ENCODE measurements at places on chromosomes 12 and 14.
A peak's percentile ranks its signal among the peaks of the same experiment; 100 is the strongest.

- peak; percentile 54 for DNase-seq
Observed at GRCh38 chr12:108884116-108885012, 4.5 kb downstream of the DAO start.

- no peak for DNase-seq
Observed at GRCh38 chr12:92847368-92847767, 81.7 kb downstream of the EEA1 start.

- no peak for DNase-seq
Observed at GRCh38 chr14:89760086-89760485, 194.4 kb downstream of the EFCAB11 start.

DNA sequence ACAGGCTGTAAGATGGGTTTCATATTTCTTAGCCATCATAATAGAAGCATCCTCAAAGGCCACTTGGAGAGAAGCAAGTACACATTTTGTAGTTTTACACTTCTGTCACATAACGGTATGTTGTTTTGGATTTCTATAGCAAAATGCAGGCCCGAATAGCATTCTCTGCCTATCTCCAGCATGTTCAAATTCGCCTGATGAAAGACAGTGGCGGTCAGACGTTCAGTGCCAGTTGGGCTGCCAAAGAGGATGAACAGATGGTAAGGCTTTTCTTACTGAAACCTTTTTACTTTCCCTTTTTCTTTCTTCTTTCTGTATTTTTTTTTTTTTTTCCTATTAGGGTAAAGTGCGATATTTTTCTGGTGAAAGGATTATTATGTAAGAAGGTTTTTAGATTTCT lies 110.5 kb downstream of the TTLL5 start:
- no peak for DNase-seq

DNA sequence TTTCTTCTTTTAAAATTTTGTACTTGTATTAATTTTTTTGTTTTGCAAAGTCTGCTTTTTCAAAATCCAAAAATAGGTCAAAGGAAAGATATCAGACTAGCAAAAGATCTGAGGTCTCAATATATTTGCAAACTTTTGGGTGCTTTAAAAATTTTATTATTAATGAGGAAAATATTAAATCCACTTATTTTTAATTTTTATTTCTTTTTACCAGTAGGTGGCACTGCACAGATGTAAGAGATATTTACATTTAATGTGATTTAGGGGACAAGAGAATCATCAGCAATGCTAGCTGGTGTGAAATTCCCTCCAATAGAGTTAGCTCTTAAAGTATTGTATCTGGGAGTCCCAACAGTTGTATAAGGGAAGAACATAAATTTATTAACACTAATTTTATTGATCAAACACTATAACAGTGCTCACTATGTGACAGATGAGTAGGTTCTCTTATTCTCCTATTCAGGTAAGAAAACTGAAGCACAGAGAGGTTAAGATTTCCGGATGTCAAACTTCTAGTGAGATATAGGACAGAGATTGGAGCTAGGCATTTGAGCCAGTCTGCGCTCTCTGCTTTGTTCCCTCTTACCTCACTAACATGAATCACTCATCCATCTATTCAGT lies 30.5 kb downstream of the ALX1 start:
- no peak for DNase-seq

GRCh38 chr12:101908395-101908794 lies 31.0 kb downstream of the DRAM1 start:
- DNase-seq: no peak

DNA sequence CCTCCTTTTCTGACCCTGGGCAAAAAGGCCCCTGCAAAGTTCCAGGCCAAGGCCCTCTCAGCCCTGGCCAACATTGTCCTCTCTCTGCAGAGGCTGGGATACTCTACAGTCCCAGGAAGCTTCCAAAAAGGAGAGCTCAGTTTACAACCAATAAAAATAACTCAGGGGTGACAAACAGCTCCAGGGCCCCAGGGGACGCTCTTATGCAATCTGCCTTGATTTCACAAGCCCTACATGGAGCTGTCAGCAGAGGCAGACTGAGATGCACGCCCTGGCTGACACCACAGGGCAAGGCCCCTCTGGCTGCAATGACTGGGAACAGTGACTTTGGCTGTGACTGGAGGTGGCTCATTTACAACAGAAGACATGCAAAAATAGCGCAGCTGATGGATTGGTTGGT lies 129.0 kb upstream of the MED13L start:
- DNase-seq: no peak

DNA sequence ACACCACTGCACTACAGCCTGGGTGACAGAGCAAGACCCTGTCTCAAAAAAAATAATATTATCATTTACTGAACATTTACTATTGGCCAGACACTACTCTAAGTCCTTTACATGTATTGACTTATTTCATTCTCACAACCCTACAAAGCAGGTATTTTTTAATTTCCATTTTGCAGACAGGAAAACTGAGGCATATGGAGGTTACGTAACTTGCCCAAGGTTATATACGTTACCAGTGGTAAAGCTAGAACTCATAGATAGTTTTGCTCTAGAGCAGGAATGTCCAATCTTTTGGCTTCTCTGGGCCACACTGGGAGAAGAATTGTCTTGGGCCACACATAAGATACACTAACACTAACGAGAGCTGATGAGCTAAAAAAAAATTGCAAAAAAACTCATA lies 5.7 kb downstream of the L3HYPDH start:
- no peak for DNase-seq

GRCh38 chr12:53078425-53079225 lies 565 bp downstream of the SPRYD3 start:
- no peak for DNase-seq

DNA sequence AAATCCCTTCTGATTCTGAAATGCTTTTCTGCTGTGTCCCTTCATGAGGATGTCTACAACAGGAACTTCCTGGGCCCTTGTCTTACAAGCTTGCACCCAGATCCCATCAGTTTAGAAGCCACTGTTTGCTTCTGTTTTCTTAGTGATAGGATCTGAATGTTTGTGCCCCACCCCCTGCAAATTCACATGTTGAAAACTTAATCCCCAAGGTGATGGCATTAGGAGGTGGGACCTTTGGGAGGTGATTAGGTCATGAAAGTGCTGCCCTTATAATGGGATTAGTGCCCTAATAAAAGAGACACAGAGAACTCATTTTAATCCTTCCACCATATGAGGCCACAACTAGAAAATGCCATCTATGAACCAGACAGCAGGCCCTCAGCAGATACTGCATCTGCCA lies 36.0 kb upstream of the GNPNAT1 start:
- DNase-seq: no peak

DNA sequence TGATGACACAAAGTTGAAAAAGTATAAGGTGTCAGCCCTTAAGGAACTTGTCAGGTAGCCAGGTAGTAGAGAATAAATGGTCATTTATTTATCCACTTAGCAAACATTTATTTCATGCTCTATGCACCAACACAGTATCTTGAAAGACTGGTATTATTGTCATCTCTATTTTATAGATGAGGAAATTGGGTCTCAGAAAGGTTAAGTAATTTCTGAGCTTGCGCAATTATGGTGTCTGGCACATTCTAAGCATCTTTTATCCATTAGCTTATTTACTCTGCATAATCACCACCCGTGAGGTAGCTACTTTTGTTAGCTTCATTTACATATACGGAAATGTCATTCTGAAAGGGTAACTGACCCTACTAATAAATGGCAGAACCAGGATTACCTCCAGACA lies 2.5 kb upstream of the UTP20 start:
- no peak for DNase-seq

GRCh38 chr14:75184492-75184891 lies 8.1 kb upstream of the TMED10 start:
- DNase-seq: no peak

DNA sequence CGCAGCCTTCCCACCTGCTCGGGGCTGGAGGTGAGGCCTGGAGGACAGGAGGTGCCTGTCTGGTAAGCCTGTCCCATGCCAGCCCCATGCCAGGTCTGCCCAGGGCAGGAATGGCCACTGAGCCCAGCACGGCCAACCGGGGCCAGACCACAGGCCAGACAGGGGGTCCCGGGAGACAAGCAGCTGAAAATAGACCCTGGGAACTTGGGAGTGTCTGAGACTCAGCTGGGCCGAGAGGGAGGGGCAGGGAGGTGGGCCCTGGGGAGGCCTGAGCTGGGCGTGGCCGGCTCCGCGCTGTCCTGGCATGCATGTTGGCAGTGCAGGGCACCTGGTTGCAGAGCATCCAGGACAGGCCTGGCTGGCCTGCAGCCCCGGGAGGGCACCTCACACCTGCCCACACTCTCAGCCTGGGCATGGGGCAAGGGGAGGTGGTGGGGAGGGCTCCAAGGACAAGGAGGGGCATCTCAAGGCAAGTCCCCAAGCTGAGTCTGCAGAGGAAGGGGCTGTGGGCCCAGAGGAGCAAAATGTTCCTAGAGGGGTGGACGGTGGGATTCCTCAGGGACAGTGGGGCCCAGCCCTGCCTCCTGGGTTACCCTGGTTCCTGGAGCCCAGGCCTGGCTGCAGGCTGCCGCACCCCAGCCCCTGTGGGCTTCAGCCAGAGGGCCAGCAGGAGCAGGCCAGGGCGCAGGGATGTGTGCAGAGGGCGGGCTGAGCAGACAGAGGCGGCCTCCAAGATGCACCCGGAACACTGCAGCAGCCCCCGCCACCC lies 3.2 kb upstream of the CRIP1 start:
- no peak for DNase-seq

DNA sequence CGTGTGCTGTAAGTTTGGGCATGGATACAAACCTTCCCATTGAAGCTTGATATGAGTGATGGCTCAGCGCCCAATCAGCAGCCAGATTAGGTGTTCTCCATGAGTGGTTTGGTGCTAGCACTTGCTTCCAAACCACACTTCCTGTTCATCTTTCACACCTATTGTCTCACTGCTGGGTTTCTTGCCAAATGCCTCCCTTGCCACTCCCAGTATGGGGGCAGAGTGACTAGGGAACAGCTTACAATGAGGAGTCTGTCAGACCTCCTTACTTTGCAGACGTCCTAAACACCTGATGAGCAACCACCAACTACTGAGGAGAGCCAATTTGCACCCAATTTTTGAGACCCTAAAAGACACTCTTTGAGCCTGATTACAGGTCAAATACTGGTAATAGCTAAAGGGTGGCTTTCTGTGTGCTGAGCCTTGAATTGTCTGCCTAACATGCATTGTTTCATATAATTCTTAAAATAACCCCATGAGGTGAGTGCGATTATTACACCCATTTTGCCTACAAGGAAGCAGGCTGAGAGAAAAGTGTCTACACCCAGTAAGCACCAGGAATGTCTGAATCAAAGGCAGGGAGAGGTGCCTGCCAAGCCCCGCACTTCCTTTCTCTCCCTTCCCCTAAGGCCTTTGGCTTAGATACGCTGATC lies 48.4 kb upstream of the FOS start:
- DNase-seq: no peak

DNA sequence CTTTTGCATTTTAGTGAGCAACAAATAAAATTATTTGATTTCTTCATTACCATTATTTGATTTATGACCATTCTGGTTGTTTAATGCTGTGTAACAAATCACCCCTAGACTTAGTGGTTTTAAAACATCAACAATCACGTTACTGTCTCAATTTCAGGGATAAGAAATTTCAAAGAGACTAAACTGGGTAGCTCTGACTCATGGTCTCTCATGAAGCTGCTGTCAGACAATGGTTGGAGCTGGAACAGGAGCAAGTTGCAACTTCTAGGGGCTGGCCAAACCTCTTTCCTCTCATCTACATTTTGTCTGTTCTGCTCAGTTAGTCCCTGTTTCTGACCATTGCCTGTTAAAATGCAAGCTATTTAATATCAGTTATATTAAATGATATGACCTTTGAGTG lies 517.0 kb downstream of the KCNH5 start:
- DNase-seq: no peak

DNA sequence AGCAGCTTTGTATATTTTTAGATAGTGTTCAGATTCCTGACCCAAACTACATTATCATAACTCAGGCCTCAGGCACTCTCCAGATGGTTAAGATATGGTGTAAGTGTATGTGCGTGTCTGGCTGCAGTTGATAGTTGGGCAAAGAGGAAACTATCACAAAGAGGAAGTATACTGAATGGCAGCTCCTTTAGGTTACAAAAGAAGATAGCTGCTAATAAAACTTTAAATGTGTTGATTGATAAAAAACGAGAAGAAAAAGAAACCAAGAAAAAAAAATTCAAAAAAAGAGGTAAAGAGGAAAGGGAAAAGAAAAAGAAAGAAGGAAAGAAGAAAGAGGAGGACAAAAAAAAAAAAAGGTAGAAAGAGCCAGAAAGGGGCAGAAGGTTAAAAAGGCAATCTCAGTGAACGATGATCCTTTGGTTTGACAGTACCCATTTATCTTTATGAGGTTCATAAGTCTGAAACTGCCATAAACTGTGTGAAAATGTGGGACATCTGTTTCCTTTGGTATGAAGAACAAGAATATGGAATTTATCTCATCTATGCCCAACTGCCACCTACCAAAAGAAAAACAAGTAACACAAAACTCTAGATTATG lies 42.2 kb downstream of the TAOK3 start:
- DNase-seq: no peak

DNA sequence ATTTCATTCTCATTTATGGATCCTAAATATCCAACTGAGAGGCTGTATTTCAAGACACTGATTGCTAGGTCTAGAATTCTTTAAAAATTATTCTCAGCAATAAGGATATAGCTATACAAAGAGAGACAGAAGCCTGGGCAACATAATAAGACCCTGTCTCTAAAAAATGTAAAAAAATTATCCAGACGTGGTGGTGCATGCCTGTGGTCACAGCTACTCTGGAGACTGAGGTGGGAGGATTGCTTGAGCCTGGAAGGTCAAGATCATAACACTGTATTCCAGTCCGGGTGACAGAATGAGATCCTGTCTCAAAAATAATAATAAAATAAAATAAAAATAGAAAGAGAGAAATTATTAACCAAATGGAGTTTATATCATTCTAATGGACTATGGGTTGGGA lies 20.6 kb upstream of the ARID2 start:
- DNase-seq: no peak

GRCh38 chr12:89073027-89073398 lies 279.3 kb downstream of the DUSP6 start:
- DNase-seq: no peak

- DNase-seq: no peak
Observed at GRCh38 chr12:120121343-120121742, 4.8 kb upstream of the RAB35 start.

GRCh38 chr14:74084277-74085046 lies at the start of the genes ALDH6A1 and LIN52:
TSS of gene ALDH6A1 (minus strand) at chr14:74084453. CDS start at chr14:74084394, 59 bp downstream.
TSS of gene LIN52 (plus strand) at chr14:74084956. CDS start at chr14:74084975, 19 bp downstream.
- DNase-seq: peak; percentile 98

DNA sequence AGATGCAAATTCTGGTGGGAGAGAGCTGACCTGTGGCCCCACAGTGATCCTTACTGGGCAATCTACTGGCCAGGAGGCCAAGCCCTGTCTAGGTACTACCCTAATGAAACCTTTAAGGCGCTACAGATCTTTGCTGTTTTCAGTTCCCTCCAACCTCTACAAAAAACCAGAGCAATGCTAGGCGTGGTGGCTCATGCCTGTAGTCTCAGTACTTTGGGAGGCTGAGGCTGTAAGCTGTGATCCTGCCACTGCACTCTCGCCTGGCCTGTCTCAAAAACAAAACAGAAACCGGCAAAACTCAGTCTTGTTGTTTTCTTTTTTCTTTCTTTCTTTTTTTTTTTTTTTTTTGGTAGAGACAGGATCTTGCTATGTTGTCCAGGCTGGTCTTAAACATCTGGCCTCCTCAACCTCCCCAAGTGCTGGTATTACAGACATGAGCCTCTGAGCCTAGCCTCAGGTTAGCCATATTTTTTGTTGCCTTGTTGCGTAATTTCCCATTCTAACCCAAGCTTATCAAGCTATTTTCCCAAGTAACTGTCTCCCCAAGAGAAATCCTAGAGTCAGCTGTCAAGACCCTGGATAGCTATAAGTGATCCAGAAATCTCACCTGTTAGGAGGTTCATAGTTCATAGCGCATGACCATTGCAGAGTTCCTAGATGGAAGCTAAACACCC lies 2.8 kb downstream of the ETFBKMT start:
- DNase-seq: no peak

GRCh38 chr14:75277008-75277814 lies 1.4 kb upstream of the FOS start:
- no peak for DNase-seq

Measured in iPS DF 6.9 (cell line).